ENCODE measurements at places on chromosomes 4 and X.

DNA sequence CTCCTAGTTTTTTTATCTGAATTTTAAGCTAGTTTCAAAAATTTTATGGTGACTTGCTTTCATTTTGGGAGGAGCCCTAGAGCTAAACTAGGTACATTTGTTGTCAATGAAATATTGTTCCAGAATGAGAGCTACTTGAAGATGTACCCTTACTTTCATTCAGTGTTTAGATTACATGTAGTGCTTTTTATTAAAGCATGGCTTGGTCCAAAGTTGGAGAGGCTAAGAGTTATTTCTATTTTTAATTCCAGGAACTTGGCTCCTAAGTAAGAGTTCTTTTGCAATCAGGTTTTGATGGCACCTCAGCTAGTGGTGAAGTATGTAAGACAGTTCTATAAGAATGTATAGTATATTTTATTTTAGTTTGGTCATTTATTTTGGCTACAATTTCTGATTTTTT lies 165.5 kb downstream of the PRR32 start:
- DNase-seq: no peak

GRCh38 chrX:104679175-104679574 lies 113.2 kb downstream of the IL1RAPL2 start:
- no peak for DNase-seq

DNA sequence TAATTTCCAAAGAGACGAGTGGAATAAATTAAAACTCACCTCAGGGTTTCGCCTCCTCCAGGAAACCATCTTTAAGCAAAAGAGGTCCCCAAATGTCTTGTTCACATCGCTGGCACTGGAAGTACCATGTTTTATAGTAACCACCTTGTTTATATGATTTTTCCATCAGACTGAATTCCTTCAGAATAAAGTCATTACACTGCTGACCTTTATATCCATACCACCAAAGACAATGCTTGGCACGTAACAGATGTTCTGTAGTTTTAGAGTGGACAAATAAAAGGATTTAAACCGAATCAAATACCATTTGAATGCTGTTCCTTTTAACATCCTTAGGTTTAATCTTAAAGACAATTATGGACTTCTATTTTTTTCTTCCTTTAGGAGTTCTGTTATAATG lies 4.7 kb downstream of the NUDT6 start:
- no peak for DNase-seq

DNA sequence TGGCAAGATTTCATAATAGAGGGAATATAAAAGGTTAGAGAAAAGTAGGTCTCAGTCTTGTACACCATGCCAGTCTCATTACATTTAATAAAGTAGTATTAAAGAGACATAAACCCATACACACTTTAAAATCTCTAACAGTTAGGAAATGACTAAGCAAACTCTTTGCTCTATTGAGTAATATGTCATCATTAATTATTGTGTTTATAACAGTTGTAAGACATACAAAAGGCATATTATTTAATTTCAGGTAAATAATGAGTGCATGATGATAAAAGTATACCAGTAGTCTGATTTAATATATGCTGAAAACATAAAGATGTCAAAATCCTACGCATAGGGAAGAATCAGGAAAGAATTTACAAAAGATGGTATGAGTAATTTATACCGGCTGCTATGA lies 31.0 kb upstream of the FGG start:
- DNase-seq: no peak

DNA sequence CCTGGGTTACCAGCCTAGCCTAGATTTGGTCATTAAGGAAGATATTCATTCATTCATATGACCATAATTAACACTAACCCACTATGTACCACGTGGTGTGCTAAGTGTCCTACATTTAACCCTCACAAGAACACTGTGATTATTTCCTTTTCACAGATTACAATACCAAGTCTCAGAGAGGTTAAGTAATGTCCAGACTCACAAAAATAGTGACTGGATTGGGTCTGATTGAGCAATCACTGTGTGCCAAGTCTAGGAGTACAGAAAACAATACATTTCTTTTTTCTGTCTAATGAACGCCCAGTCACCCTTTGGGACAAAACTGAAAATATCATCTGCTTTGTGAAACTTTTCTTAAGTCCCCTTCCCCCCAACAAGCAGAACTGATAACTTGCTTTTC lies 7.6 kb upstream of the DLG3 start:
- DNase-seq: no peak

- no peak for DNase-seq
These were observed 19.0 kb upstream of the AP1S2 start for GRCh38 chrX:15873566-15873965.

DNA sequence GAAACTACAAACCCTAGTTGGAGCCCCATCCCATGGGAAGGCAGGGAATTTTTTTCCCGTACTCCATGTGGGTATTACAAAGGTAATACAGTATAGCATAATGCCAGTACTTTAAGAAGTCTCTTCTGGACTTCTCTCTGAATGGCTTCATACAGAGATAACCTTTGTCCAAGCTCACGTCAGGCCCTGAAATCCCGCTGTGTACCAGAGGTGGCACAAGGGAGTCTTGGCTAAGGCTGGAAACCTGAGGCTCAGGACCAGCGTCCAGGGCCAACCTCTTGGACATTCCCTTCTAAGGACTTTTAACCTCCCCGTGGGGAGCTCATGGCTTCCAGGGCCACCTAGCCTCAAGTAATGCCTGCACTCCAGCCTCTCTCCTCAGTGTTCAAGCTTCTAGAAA lies 338.9 kb upstream of the FAM241A start:
- no peak for DNase-seq
